CD4-positive, alpha-beta T cell (primary cell): ENCODE measurements at places on chromosomes 1 and 21.

- no peak for DNase-seq
Measured at GRCh38 chr1:92795166-92795565, 10.3 kb upstream of the EVI5 start.

- no peak for DNase-seq
Measured at GRCh38 chr1:216936779-216937178, 213.6 kb upstream of the ESRRG start.

GRCh38 chr1:221494670-221495069 lies 247.2 kb downstream of the DUSP10 start:
- no peak for DNase-seq

DNA sequence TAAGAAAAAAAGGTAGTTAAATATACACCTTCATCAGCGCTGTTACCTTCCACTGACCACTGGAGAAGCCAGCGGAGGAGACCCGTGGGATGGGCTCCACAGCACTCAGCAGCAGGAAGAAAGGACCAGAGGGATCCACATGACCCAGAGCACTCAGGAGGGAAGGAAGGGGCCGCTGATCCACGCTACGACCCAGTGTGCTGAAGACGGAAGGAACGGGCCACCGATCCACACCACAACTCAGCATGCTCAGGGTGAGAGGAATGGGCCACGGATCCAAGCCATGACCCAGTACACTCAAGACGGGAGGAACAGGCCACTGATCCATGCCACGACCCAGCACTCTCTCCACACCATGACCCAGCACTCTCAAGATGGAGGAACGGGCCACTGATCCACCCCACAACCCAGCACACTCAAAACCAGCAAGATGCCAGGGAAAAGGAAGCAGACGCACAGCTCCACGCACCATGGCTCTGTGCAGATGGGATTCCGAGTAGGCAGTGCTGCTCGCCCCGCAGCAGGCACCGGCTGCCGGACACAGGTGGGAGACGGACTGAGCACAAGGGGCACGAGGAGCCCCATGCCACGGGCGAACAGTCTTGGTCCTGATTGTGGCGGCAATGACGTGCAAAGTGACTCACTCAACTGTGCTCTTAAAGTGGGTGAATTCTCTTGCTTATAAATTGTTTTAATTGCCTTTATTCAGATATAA lies 8.7 kb downstream of the WRAP73 start:
- DNase-seq, result no peak

- no peak for DNase-seq
Measured at GRCh38 chr1:53868565-53868964, 21.0 kb downstream of the YIPF1 start.

GRCh38 chr1:241311056-241311746 lies 45.8 kb downstream of the RGS7 start:
- DNase-seq, result no peak
